ENCODE measurements at places on chromosomes 1 and 21. TPM values are rescaled to one million over a fixed set of nuclear protein-coding genes. Genes with fewer than 3 reads are reported as not detected.

GRCh38 chr1:95041491-95042165 is 31.1 kb downstream of the ALG14 start:
- no peak overlapping the region for H3K27ac ChIP-seq
- no peak overlapping the region for H3K4me3 ChIP-seq
- no peaks in the 10 kb centered on the region for H3K36me3 ChIP-seq
- H3K4me1 ChIP-seq = no peaks in the 10 kb centered on the region
- peak; percentile 27 for DNase-seq

- no peaks in the 10 kb centered on the region for H3K4me1 ChIP-seq
- no peaks in the 10 kb centered on the region for H3K36me3 ChIP-seq
- no peak overlapping the region for H3K27ac ChIP-seq
Measured at GRCh38 chr1:95534985-95535384, 301.0 kb downstream of the RWDD3 start.

GRCh38 chr1:67855961-67856360 is 22.7 kb upstream of the GNG12 start:
- H3K4me1 ChIP-seq = peaks cover 16% of the 10 kb centered on the region
- H3K36me3 ChIP-seq = no peaks in the 10 kb centered on the region
- H3K4me3 ChIP-seq = no peak overlapping the region

DNA sequence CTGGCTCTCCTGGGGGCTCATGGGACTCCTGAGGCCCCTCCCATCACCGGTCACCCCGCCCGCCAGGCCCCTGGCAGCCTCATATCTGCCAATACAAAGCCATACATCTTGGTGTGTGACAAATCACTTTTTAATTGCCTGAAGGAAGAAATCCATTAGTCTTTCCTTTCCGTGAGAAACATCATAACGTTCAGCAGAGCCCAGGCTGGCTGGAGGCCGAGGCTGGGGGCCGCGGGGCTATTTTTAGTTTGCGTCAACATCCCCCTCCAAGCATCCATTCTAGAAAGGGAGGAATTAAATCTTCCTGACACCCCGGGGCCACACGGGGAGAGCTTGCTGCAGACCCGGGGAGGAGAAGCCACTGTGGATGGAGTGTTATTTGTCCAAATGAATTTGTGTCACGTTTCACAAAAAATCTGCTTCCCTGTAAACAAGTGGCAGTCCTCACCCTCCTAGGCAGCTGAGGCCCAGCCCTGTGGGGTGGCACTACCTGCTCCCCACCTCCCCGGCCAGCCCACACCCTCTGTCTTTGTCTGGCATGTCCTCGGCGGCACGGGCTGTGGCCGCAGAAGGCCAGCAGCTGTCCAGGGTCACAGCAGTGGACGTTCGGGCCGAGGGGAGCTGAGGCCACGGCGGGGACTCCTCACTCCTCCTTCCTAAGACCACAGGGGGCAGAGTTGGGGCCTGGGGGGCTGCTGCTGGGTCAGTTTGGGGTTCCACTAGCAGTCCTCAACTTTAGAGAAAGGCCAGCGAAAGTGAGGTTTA is 236.9 kb upstream of the VAMP3 start:
- H3K4me1 ChIP-seq = peaks cover 35% of the 10 kb centered on the region
- peaks cover 4% of the 10 kb centered on the region for H3K27me3 ChIP-seq
- DNase-seq = no peak
- no peaks in the 10 kb centered on the region for H3K36me3 ChIP-seq
- peak overlapping the region; percentile 12 for H3K27ac ChIP-seq

GRCh38 chr1:117058810-117059209 is 1.3 kb upstream of the TTF2 start:
- H3K27ac ChIP-seq = no peak overlapping the region
- no peaks in the 10 kb centered on the region for H3K27me3 ChIP-seq
- no peaks in the 10 kb centered on the region for H3K36me3 ChIP-seq
- DNase-seq = no peak

GRCh38 chr21:37829447-37829846 is 86.8 kb downstream of the KCNJ6 start:
- no peaks in the 10 kb centered on the region for H3K27me3 ChIP-seq
- no peak overlapping the region for H3K27ac ChIP-seq
- H3K36me3 ChIP-seq = no peaks in the 10 kb centered on the region
- no peaks in the 10 kb centered on the region for H3K4me1 ChIP-seq
- H3K4me3 ChIP-seq = no peak overlapping the region

DNA sequence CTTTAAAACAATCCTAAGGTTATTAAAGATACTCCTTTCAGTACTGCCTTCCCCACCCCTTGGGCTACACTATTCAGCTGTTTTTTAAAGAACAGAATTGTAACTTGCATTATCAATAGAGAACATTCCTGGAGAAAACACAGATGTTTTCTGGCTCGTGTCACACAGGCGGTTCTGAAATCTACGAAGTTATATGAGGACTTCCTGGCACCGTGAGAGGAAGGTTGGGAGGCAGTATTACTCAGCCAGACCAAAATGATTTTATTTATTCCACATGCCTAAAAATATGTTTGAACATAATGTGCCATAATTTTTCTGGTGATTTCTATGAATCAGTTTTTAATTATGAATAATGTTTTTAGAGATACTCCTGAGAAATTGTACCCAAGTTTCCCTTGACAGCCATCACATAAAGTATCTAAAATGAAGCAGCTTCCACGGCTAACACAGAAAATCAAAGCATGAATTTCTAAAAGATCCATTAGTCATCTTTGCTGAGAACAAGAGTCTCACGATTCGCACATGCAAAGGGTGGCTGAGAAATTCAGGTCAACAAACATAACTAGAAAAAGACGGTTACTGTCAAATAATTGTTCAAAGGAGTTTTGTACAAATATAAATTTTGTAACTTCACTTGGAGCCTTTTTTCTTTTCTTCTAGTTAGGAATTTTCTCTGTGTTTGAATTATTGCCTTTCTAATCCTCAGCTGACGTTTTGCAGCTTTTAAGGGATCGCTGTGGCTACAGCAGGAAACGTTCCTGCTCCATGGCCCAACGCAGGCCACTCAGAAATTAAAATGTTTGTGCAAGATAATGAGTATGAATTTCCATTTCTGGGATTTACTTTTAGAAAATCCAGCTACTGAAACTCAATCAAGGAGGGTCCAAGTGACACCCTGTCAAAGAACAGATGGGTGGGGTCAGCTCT is 8.0 kb upstream of the SIM2 start:
- H3K4me1 ChIP-seq = peaks cover 9% of the 10 kb centered on the region
- no peak for DNase-seq
- peaks cover 94% of the 10 kb centered on the region for H3K27me3 ChIP-seq
- no peak overlapping the region for H3K4me3 ChIP-seq
- no peaks in the 10 kb centered on the region for H3K36me3 ChIP-seq

DNA sequence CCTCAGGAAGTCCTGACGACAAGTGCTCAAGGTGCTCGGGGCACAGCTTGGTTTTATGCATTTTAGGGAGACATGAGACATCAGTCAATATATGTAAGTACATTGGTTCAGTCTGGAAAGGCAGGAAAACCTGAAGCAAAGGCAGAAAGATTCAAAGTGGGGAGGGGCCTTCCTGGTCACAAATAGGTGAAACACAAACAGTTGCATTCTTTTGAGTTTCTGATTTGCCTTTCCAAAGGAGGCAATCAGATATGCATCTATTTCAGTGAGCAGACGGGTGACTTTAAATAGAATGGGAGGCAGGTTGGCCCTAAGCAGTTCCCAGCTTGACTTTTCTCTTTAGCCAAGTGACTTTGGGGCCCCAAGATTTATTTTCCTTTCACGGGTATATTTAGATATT is 8.9 kb upstream of the RNF187 start:
- DNase-seq = no peak
- H3K4me1 ChIP-seq = peaks cover 5% of the 10 kb centered on the region
- H3K4me3 ChIP-seq = no peak overlapping the region
- peaks cover 53% of the 10 kb centered on the region for H3K27me3 ChIP-seq

- no peak for DNase-seq
- no peak overlapping the region for H3K27ac ChIP-seq
- H3K4me1 ChIP-seq = peaks cover 26% of the 10 kb centered on the region
Measured at GRCh38 chr1:58576325-58576726, 726 bp downstream of the TACSTD2 start.

DNA sequence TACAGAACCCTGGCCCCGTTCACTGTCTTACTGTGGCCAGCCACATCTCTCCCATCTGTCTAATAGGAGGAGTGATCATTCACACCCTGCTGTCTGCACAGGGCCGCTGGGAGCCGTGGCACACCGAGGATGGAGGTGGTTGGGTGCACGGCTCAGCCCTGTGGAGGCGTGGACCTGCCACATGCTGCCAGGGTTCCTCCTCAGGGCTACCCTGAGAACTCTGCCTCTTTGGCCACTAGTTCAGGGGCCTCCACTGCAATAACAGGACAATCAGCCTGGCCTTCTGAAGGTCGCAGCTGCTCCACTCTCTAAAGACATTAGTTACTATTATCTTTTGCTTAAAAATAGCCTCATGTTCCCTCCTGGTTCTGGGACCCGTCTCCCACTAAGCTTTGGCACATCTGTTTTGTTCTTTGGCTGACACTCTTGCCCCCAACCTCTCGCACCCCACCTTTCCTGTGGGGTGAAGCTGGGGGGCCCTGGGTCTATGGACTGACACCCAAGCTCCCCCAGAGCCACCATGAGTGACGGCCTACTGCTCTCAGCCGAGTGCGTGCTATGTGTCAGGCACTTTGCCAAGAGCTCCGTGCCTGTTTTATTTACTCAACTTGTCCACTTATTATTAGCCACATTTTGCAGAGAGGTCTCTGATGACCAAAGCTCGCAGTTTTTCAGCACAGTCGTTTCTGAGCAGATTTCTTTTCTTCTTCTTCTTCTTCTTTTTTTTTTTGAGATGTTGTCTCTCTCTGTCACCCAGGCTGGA is 66.3 kb downstream of the ARHGEF10L start:
- peaks cover 12% of the 10 kb centered on the region for H3K4me1 ChIP-seq
- no peak overlapping the region for H3K27ac ChIP-seq
- no peaks in the 10 kb centered on the region for H3K36me3 ChIP-seq
- H3K27me3 ChIP-seq = no peaks in the 10 kb centered on the region

- no peaks in the 10 kb centered on the region for H3K27me3 ChIP-seq
- no peak overlapping the region for H3K4me3 ChIP-seq
- no peak overlapping the region for H3K27ac ChIP-seq
Measured at GRCh38 chr1:51282605-51283004, 46.5 kb downstream of the RNF11 start.

GRCh38 chr1:174726167-174726879 is 273.4 kb upstream of the CACYBP start:
- peaks cover 17% of the 10 kb centered on the region for H3K4me1 ChIP-seq
- no peaks in the 10 kb centered on the region for H3K36me3 ChIP-seq
- H3K27me3 ChIP-seq = no peaks in the 10 kb centered on the region
- no peak overlapping the region for H3K4me3 ChIP-seq
- no peak overlapping the region for H3K27ac ChIP-seq

GRCh38 chr1:167767761-167768160 is 46.0 kb downstream of the MPZL1 start:
- H3K27me3 ChIP-seq = no peaks in the 10 kb centered on the region
- H3K27ac ChIP-seq = no peak overlapping the region
- peaks cover 13% of the 10 kb centered on the region for H3K4me1 ChIP-seq
- H3K36me3 ChIP-seq = peaks cover 36% of the 10 kb centered on the region
- no peak overlapping the region for H3K4me3 ChIP-seq

DNA sequence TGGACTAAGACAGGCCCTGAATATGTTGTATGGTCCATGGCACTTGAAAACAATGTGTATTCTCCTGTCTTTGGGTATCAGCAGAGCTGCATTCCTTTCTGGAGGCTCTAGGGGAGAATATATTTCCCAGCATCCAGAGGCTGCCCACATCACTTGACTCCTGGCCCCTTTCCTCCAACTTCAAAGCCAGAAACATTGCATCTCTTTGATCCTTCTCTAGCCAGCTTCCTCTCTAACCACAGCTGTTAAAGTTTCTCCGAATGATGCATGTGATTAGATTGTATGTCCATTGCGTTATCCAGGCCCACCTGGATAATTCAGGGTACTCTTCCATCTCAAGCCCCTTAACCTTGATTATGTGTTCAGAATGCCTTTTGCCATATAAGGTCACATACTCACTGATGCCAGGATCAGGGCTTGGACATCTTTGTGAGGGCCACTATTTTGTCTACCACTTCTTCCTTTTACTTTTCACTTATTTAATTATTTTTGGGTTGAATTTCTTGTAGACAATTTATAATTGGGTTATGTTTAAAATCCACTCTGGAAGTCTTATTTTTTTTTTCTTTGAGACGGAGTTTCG is 5.3 kb downstream of the CHD1L start:
- peaks cover 51% of the 10 kb centered on the region for H3K4me1 ChIP-seq
- H3K27me3 ChIP-seq = no peaks in the 10 kb centered on the region
- H3K4me3 ChIP-seq = peak overlapping the region; percentile 20
- no peak overlapping the region for H3K27ac ChIP-seq

GRCh38 chr1:46830665-46831322 is 31.9 kb downstream of the CYP4B1 start:
- H3K4me1 ChIP-seq = no peaks in the 10 kb centered on the region
- H3K27ac ChIP-seq = no peak overlapping the region
- no peak for DNase-seq
- no peaks in the 10 kb centered on the region for H3K36me3 ChIP-seq

- peak; percentile 49 for DNase-seq
- no peaks in the 10 kb centered on the region for H3K27me3 ChIP-seq
- H3K27ac ChIP-seq = peak overlapping the region; percentile 98
- peak overlapping the region; percentile 99 for H3K4me3 ChIP-seq
- peaks cover 47% of the 10 kb centered on the region for H3K4me1 ChIP-seq
Measured at GRCh38 chr1:56578138-56578962, 1.0 kb downstream of the PLPP3 start.

GRCh38 chr1:212909652-212910063 is 40.7 kb upstream of the VASH2 start:
- H3K4me1 ChIP-seq = peaks cover 4% of the 10 kb centered on the region
- H3K27me3 ChIP-seq = peaks cover 56% of the 10 kb centered on the region
- DNase-seq = no peak
- peaks cover 2% of the 10 kb centered on the region for H3K36me3 ChIP-seq
- H3K27ac ChIP-seq = no peak overlapping the region

- no peak overlapping the region for H3K27ac ChIP-seq
- no peaks in the 10 kb centered on the region for H3K4me1 ChIP-seq
- no peak overlapping the region for H3K4me3 ChIP-seq
- H3K36me3 ChIP-seq = no peaks in the 10 kb centered on the region
- no peak for DNase-seq
Measured at GRCh38 chr1:153402226-153402625, 11.4 kb upstream of the S100A8 start.

GRCh38 chr1:192831706-192832355 is 23.0 kb downstream of the RGS2 start:
- H3K36me3 ChIP-seq = peaks cover 2% of the 10 kb centered on the region
- no peaks in the 10 kb centered on the region for H3K27me3 ChIP-seq
- no peak overlapping the region for H3K4me3 ChIP-seq
- peaks cover 14% of the 10 kb centered on the region for H3K4me1 ChIP-seq

DNA sequence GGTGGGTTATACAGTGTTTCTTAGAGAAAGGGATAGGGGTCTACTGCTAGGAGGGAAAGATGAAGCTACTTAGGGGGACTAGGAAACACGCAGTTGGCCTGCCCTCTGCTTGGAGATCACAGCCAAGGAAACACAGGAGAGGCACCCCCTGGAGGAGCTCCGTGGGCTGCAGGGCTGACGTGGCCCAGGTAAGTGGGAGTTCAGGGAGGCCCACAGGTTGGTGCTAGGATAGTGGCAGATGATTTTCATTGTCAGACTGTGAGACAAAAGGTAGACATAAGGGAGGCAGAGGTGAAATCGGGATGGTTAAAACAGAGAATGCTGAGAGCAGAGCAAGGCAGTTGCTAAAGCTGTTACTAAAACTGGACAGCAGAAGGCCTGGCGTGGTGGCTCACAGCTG is 463.0 kb downstream of the DSCAM start:
- no peaks in the 10 kb centered on the region for H3K4me1 ChIP-seq
- H3K27me3 ChIP-seq = peaks cover 17% of the 10 kb centered on the region
- no peaks in the 10 kb centered on the region for H3K36me3 ChIP-seq
- no peak for DNase-seq
- H3K27ac ChIP-seq = no peak overlapping the region

Gene F11R
- 3.5 TPM for total RNA-seq

Gene STUM
- total RNA-seq = 1.1 TPM

Gene VHLL
- 0.77 TPM for total RNA-seq

Gene CD247
- 2.8 TPM for total RNA-seq

Gene LPAR3
- 1.2 TPM for total RNA-seq

Gene NOTCH2
- 84.2 TPM for total RNA-seq

Gene LCE1D
- total RNA-seq = not detected

Gene RHEX
- total RNA-seq = 0.48 TPM

Measured in neural crest cell (in vitro differentiated cells).